GM12865 (cell line): ENCODE measurements at places on chromosomes 11 and 22.

DNA sequence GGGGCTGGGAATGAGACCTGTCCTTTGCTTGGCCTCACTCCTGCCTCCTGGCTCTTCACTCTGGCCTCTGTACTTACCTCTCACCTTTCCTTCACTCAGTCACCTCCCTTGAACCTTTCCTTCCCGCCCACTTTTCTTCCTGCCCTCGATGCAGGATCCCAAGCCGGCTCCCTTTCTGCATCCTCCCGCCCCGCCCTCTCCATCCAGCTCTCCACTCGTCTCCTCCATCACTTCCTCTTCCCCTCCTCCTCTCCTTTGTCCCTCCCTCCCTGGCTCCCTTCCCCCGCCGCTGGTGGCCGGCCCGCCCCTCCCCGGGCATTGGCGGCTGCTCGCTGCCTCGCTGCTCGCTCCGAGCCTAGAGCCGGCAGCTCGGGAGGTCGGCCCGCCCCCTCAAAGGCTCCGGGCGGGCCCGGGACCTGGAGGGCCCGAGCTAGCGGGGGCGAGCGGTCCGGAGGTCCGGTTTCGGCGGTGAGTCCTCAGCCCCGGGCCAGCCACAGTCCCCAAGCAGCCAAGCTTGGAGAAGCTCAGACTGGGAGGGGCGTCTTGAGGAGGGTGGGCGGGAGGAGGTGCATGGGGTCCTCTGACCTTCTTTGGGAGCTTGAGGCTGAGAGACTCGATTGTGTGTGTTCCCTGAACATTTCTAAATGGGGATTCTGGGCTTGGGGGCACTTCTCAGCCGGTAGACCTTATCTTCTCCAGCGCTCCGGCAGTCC, 13.8 kb downstream of the PHLDB1 start:
- no peak for DNase-seq

GRCh38 chr11:66593303-66593635, 284 bp downstream of the CCS start:
- DNase-seq = no peak

- no peak for DNase-seq
Measured at GRCh38 chr11:79042824-79043223, 398.0 kb downstream of the TENM4 start.

DNA sequence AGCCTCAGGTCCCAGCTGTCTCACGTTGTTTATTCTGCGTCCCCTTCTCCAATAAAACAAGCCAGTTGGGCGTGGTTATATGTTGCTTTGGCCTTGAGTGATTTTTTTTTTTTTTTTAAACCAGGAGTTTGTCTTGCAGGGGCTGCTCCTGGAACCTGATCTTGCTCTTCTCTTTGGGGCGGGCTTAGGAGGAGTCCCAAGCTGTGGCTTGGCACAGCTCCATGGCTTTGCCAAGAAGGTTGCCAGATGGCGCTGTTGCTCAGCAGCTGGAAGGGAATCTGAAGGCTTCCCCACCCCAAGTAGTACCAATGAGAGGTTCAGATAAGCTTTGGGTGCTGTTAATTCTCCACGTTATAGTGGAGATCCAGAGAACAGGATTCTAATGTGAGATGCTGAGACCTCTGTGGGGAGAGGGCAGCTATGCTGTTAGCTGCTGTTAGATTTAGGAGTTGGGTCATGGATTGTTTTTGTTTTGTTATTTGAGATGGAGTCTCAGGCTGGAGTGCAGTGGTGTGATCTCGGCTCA, 2.0 kb upstream of the FERMT3 start:
- peak; percentile 87 for DNase-seq

- no peak for DNase-seq
Measured at GRCh38 chr11:65657426-65657825, 5.3 kb downstream of the RELA start.

DNA sequence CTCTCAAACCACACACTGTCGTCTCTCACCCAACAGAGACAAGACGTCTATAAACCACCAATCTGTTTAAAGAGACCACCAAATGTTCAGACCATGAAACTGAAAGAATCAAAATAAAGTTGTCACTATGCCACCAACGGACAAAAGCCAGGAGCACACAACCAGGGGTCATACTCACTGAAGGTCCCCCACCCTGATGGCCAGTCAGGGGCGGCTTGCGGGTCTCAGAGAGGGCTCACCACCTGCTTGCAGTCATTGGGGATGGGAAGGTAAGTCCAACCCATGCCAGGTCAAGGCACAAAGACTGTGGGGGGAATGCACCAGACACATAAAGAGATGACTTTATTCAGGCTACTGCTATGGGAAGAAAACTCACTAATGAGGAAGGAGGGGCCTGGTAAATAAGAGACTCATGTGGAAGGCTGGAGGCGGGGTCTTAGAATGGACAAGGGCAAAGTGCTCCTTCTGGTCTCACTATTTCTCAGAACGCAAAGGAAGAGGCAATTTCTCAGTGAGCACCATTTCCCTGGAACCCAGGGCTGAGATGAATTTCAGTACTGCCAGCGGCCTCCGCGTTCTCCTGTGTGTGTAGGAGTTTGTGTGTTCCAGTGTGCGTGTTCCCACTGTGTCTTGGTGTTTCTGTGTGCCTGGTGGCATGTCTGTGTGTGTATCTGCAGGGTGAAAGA, 17.3 kb downstream of the SCARF2 start:
- no peak for DNase-seq

- DNase-seq = peak; percentile 52
Measured at GRCh38 chr11:14974515-14975251, 2.5 kb upstream of the CALCA start.

DNA sequence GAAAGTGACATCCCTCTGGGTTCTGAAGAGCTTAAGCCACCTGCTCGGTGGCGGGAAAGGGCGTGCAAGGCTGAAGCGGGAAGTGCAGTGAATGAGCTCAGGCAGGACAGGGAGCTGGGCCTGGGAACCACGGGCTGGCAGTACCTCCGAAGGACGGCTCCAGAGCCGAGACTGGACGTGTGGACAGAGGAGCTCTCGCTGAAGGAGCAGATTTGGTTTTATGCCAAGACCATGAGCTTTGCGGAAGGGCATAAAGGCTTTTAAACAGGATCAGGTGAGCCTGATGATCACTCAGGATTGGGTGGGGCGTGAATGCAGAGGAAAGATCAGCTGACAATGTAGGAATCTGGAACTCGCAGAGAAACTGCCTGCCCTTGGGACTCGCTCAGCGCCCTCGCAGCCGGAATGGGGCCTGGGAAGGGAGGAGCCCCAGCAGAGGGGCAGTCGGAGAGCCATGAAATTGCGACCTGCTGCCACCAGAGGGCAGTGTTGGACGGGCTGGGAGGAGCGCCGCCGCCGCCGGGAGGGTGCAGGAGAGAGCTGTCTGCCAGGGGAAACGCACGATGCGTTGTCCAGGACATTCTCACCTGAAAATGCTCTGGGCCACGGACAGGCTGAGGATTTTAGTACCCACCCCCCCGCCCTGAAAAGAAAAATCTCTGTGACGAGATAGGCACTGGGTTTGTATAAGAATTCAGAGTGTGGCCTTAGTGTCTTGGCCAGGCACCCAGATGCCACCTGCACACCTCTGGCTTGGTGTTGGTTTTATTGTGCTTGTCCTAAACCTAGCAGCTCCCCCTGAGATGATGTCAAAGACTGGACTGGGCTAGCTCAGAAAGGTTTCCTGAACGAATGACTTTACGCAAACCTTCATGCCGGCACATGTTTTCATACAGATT, 324.4 kb downstream of the NTM start:
- DNase-seq = peak; percentile 68

DNA sequence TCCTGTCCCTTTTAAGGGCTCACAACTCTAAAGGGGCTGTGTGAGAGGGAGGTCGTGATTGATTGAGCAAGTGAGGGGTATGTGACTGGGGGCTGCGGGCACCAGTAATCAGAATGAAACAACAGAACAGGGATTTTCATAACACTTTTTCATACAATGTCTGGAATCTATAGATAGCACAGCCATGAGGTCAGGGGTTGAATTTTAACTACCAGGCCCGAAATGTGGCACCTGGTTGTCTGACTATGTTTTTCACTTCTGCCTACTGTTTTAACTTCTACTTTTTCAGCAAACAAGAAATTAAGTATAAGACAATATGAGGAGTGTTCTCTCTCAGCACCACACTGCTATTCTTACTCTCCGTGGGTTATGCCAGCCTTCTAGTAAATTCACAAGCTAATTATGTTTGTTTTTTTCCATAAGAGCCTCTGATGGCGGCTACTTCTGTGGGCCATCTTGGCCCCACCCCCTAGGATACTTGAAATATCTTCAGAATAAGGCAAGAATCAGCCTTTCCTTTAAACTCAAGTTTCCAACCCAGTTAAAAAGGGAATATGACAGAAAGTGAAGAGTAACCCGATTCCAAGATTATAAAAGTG, 552.8 kb upstream of the CHORDC1 start:
- DNase-seq = no peak

- DNase-seq = no peak
Measured at GRCh38 chr11:122744357-122744756, 88.8 kb downstream of the UBASH3B start.

DNA sequence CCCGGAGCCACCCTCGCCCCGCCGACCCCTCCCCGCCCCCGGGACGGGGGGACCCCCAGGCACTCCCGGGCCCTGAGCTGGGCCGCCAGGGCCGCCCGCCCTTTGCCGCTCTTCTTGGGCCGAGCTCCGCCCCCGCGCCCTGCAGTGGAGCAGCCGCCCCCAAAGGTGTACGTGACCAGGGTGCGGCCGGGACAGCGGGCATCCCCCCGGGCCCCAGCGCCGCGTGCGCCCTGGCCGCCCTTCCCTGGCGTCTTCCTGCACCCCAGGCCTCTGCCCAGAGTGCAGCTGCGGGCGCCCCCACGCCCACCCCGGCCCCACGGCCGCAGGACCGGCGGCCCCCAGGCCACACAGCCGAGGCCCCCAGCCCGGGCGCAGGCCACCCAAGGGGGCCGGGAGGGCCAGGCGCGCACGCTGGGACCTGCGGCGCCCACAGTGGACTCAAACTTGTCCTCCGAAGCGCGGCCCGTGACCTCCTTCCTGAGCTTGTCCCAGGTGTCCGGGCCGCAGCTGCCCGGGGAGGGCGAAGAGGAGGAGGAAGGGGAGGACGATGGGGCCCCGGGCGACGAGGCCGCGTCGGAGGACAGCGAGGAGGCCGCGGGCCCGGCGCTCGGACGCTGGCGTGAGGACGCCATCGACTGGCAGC, 7.4 kb downstream of the B4GALNT4 start:
- DNase-seq = no peak

GRCh38 chr11:12403122-12403996, 26.0 kb downstream of the PARVA start:
- DNase-seq = no peak

GRCh38 chr22:35544189-35544588, 3.6 kb downstream of the RASD2 start:
- DNase-seq = no peak

GRCh38 chr22:40128989-40129388, 48.7 kb upstream of the TNRC6B start:
- peak; percentile 60 for DNase-seq

GRCh38 chr11:90916706-90917105, 693.9 kb upstream of the CHORDC1 start:
- no peak for DNase-seq

DNA sequence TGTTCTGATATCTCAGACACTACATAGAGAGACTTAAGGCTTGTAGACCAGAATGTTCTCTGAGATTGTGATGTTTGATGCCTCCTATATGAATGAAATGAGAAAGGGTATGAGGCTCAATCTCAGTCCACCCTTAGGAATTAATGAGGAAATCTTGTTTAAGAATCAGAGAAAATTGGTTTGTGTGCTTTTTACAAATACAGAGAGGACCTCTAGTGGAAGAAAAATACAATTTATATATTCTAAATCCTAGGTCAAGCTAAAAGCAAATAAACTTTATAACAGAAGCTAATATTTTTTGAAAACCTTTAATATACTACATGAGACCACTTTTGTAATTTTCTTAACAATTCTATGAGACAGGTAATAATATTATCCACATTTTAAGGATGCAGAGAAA, 5.0 kb upstream of the OR52H1 start:
- no peak for DNase-seq

DNA sequence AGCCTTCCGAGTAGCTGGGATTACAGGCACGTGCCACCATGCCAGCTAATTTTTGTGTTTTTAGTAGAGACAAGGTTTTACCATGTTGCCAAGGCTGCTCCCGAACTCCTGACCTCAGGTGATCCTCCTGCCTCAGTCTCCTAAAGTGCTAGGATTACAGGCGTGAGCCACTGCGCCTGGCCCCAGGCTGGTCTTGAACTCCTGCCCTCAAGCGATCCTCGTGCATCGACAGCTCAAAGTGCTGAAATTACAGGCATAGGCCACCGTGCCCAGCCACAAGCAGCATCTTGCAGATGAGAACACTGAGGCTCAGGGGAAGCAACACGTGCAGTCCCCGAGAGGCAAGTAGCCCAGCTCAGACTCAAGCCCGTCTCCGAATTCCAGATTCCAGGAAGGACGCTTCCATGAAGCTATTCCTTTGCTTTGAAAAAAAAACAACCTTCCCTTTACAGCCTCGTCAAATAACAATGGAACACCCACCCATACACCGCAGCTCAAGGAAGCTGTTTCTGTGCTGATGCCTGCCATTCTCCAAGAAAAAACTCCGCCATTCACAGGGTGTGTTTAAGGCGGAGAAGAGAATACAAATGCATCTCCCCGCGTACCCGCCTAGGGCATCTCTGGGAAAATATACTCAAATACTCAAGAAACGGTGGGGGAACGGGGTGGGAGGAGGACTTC, 34.5 kb upstream of the PDGFB start:
- DNase-seq = no peak

GRCh38 chr22:19591568-19591967, 67.4 kb upstream of the CLDN5 start:
- no peak for DNase-seq

DNA sequence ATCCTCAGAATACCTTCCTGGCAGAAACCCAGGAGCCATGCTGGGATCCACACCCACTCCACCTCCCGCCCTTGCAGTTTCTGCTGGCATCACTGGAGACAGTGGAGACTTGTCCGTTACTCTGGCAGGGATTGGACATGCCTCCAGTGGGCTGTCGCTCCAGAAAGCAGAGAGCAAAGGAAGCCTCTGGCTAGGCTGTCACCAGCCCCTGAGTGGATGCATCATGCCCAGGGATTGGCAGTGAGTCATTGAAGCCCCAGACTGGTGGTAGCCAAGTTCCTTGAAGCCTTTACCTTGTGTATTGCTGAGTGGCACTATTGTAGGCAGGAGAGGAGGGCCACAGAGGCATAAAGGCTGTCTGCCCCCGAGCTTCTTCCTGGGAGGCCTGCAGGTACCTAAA, 34.8 kb upstream of the E2F8 start:
- no peak for DNase-seq

GRCh38 chr11:94926698-94927237, 46.6 kb downstream of the CWC15 start:
- DNase-seq = no peak

DNA sequence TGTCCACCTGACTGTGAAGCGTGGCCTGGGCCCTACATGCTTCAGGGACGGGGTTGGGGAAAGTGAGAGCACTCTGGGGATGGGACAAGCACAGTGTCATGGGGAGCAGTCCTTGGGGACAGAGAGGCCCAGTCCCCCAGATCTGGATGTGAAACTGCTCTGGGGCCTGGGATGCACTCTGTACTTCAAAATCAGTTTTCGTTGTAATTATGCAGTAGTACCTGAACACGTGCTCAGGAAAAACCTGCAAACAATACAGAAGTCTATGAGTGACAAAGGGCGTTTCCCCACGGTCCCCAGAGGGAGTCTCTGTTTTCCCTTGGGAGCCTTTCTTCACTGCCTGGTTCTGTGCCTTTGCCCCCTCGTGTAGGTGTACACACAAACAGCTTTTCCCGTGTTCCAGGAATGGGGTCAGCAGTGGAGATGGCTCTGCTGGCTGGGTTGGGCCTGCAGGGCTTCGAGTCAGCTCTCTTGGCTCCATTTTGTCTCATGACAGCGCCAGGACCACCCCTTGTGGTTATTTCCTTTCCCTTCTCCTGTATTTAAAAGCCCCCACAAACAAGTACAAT, 5.2 kb upstream of the TNFRSF13C start:
- DNase-seq = peak; percentile 76

GRCh38 chr22:23512348-23512705, 67.8 kb downstream of the IGLL1 start:
- no peak for DNase-seq
